Fibroblast of upper back skin (primary cell): ENCODE measurements at places on chromosomes 6 and 20.

GRCh38 chr6:136751991-136752390, 40.3 kb downstream of the MAP3K5 start:
- no peak for DNase-seq

DNA sequence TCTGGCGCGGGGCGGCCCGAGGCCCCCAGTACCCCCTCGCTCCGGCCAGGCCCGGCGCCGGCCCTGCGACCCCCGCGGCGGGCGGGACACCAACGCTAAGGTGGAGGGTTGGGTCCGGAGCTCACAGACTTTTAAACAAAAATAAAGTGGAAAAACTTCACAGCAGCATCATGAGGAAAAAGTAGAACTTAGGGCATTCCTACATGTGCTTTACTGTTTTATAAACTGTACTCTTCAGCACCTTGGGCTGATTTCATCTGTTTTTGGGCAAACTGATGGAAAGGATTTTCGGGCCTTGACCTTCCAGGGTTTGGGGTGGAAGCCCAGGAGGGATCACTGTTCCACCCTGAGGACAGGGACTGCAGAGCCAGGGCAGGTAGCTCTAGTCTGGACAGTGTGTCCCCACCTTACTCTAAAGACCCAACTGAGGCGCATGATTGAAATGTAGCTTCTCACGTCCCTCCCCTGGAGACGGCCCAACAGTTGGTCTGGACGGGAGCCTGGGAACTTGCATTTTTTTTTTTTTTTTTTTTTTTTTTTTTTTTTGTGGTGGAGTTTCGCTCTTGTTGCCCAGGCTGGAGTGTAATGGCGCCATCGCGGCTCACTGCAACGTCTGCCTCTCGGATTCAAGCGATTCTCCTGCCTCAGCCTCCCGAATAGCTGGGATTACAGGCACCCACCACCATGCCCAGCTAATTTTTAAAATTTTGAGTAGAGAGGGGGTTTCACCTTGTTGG, 740 bp downstream of the NELFCD start:
- peak; percentile 13 for DNase-seq

- no peak for DNase-seq
These were observed 37.5 kb downstream of the MAP3K5 start for GRCh38 chr6:136754820-136755219.

- DNase-seq, result no peak
These were observed 38.9 kb downstream of the SAMD5 start for GRCh38 chr6:147547369-147547902.

- DNase-seq, result no peak
These were observed 26.5 kb upstream of the ZBTB22 start for GRCh38 chr6:33343953-33344611.

GRCh38 chr6:44498436-44498835, 110.9 kb downstream of the CDC5L start:
- DNase-seq, result no peak

- no peak for DNase-seq
These were observed 25.5 kb downstream of the C20orf173 start for GRCh38 chr20:35503841-35504561.

DNA sequence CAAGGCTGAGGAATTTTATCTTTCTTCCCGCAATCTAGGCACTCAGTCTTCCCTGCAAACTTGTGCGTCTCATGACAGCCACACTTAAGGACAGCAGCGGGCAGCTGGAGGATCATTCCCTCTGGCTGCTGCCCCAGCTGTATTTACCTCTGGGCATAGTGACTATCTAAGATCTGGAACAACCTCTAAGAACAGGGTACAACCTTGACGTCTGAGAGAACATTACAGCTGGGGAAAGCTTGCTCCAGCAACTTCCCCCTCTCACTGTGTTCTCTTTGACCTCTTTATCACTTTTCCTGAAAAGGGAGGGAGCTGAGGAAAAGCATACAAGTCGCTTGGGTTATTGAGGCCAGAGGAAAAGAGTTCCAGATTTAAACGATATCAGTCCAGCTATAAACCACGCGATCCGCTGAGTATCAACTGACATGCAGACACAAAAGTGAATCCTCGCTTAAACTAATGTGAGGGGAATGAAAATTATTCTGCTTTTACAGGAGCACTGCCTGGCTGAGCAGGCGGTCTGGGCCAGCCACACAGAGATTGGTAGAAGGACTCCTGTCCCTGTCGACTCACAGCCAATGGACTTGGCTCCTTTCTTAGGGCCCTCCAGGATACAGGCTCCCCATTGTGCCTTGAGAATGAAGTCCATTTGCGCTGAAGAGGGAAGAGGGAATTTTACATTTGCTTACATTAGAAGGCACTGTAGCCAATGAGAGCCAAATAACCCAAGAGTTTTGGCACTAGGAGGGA, 153.3 kb downstream of the QRSL1 start:
- no peak for DNase-seq

DNA sequence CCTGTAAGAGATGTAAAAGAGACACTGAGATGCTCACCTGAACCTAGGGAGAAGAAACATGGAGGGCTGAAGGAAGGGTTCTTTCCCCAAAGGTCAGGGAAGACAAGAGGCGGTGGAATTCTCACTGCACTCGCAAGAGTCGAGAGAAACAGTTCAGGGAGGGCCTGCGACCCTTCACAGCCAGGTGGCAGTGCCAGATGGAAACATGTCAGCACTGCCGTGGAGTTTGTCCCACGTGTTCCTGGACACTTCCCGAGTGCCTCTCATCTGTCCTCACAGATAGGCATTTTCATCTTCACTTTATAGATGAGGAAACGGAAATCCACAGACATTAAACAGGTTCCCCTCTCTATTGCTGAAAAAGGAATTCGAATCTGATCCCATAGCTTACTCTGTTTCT, 70.4 kb upstream of the SYNJ2 start:
- DNase-seq, result no peak

- no peak for DNase-seq
These were observed 2.5 kb upstream of the NELFCD start for GRCh38 chr20:58978351-58979190.

GRCh38 chr20:44630297-44630696, 21.2 kb downstream of the ADA start:
- no peak for DNase-seq

- DNase-seq, result no peak
These were observed 971.5 kb upstream of the CITED2 start for GRCh38 chr6:140345935-140346334.

- DNase-seq, result no peak
These were observed 62.7 kb upstream of the XRN2 start for GRCh38 chr20:21240394-21240793.

GRCh38 chr6:34589140-34589539, 33.0 kb upstream of the SPDEF start:
- no peak for DNase-seq

GRCh38 chr20:38982291-38982690, 20.1 kb downstream of the DHX35 start:
- peak; percentile 59 for DNase-seq

GRCh38 chr20:4061987-4062386, 46.6 kb upstream of the RNF24 start:
- no peak for DNase-seq

DNA sequence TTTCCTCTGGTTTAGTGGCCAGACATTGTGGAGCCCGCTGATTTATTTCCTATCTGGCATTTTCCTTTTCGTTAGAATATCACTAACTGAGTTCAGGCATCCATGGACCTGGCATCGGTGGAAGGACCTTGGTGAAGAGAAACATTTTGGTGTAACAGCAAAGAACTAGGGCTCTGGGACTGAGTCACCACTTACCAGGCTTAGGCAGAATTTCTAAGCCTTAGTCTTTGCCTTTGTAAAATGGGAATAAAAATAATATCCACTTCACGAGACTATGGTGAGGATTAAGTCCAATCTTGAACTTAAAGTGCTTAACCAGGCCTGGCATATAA, 42.0 kb upstream of the ENPP1 start:
- no peak for DNase-seq

DNA sequence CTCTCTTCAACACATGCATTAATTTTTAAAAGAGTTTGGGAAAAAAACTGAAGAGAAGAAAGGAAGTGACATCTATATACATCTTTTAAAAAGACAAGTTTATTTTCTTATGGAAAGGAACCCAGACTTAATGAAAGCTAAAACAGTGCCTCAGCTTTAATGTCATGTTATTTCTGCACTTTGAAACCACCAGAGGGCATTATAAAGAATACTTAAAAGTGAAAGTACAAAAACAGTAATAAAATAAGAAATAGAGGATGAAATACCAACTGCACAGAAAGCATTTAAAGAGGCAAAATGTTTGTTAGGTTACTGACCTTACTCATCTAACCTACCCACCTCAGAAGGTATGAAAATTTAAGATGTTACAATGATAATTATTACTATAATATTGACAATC, 98.8 kb downstream of the HUS1B start:
- DNase-seq, result no peak

- DNase-seq, result no peak
These were observed 55.2 kb upstream of the RNF24 start for GRCh38 chr20:4070323-4071177.

DNA sequence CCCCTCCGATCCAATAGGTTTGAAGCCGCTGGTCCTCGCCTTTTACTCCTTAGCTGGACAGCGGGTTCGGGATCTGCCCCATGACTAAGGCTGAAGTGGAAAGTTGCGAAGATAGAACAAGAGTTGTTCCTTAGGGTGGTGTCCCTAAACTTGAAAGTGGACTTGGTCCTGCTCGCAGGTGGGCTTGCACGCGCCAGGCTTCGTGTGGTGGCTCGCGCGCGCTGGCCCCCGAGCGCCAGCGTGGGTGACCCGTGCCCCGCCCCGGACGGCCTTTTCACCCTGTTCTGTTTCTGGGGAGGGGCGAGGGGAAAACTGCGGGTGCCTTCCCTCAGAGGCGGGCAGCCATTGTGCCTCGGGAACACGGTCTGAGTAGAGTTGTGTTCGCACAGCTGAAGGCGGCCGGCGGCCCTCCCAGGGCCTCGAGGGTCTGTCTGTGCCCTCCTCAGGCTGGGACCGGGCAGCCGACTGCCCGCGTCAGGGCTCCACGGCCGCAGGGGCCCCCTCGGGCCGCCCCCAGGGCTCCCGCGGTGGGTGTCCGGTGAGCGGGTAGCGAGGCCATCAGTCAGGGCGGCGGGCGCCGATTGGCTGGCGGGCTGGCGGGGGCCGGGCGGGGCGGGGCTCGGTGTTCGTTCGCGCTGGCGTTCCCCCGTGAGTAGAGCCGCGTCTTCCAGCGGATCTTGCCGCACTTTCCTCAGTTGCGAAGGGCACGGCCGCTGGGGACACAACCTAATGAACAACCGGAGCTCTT, 33.0 kb downstream of the RREB1 start:
- peak; percentile 72 for DNase-seq

GRCh38 chr20:50496773-50497385, 13.3 kb upstream of the PTPN1 start:
- no peak for DNase-seq

- DNase-seq, result no peak
These were observed 113.3 kb downstream of the CDKAL1 start for GRCh38 chr6:20647585-20647984.

DNA sequence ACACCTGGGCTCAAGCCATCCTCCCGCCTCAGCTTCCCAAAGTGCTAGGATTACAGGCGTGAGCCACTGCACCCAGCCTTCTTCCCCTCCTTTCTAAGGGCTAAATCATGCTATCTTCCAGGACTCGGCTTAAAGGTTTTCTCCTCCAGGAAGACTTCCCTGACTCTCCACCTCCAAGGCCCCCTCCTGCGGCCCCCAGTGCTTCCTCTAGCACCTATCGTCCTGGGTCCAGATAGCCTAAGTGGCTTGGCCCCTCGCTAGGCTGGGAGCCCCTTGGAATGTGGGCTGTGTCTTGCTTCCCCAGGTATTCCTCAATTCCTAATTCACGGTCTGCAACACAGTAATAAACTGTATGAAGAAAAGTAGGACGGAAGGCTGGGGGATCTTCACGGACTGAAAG, 36.7 kb downstream of the PIM1 start:
- no peak for DNase-seq

DNA sequence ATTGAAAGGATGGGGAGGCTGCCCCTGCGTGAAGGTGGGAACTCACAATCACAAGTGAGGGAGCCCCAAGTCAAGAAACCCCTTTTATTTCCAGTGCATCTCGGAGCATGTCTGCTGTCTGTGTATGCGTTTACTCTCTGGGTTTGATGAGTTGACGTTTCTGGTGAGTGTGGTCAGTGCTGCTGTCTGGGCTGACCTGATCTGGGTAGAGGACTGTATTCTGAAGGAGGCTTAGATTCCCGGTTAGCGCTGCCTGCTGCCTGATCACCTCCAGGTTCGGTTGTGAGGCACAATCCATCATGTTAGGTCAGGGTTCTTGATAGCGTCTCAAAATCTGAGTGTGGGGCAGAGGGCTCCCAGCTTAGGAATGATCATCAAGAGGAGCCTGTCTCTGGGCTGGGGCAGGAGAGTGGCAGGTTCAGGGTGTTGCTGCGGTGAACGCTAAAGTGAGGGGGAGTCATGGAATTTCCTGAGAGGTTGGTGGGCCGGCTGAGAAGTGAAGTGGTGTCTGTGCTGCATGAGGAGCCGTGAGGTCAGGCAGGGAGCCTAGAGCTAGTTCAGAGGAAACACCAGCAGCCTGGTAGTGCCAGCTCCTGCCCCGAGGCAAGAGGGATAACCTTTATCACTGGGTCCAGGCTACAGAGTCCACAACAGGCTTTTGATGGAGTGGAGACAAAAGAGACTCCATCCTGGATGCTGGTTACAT, 225.3 kb upstream of the CST7 start:
- no peak for DNase-seq

- DNase-seq, result no peak
These were observed 92.8 kb downstream of the FNDC1 start for GRCh38 chr6:159261995-159262394.

DNA sequence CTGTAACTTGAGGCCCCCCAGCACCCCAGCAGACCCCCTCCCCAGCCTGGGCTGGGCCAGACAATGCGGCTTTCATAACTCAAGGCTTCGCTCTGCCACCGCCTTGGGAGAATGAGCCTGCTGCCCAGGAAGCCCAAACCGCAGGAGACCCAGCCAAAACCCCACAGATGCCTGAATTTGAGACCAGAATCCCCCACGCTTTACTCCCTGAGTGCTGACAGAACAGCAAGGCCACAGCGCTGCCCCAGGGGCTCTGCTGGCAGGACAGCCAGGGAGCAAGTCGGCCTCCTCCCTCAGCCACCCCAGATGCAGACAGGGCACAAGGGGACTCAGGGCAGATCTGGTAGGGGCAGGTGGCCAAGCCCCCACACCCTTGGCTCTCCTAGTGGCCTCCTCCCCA, 2.2 kb downstream of the MDFI start:
- DNase-seq, result peak; percentile 61

- DNase-seq, result no peak
These were observed 27.7 kb downstream of the BFSP1 start for GRCh38 chr20:17503301-17504065.
